Uterus (tissue), 4 donors: ENCODE measurements at places on chromosomes 13 and 19. TPM values are rescaled to one million over a fixed set of nuclear protein-coding genes. Genes with fewer than 3 reads are reported as not detected.
A peak's percentile ranks its signal among the peaks of the same experiment; 100 is the strongest.

Gene BAX
- 84.5 TPM for total RNA-seq

Gene FUT6
- total RNA-seq = not detected

GRCh38 chr19:47819858-47820257 lies 1.9 kb upstream of the CRX start:
- no peak for DNase-seq

GRCh38 chr19:38134540-38135149 lies 89.4 kb downstream of the DPF1 start:
- DNase-seq = no peak

- DNase-seq = no peak
These were observed 350.1 kb downstream of the LIG4 start for GRCh38 chr13:107865318-107865575.

Gene ZNF304
- 5.1 TPM for total RNA-seq

GRCh38 chr13:80141123-80141849 lies 199.6 kb downstream of the SPRY2 start:
- DNase-seq = peak; percentile 26

GRCh38 chr13:42272804-42273175 lies 838 bp downstream of the AKAP11 start:
- DNase-seq = no peak

DNA sequence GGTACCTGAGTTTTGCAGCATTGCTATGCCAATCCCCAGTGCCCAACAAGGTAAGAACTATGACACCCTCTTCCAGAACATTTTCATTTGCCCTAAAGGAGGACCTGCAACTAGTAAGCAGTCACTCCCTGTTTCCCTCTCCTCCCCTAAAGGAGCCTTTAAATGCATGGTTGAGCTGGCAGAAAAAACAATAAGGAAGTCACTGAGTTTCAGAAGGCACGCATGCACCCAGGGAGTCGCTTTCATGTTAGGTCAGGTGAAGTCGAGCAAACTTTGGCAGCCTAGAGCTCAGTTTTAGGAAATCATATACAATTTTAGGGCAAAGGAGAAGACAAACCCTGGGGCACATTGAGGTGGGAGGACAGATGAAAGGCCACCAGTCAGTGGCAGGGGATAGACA lies 11.8 kb downstream of the NLRP11 start:
- DNase-seq = no peak

DNA sequence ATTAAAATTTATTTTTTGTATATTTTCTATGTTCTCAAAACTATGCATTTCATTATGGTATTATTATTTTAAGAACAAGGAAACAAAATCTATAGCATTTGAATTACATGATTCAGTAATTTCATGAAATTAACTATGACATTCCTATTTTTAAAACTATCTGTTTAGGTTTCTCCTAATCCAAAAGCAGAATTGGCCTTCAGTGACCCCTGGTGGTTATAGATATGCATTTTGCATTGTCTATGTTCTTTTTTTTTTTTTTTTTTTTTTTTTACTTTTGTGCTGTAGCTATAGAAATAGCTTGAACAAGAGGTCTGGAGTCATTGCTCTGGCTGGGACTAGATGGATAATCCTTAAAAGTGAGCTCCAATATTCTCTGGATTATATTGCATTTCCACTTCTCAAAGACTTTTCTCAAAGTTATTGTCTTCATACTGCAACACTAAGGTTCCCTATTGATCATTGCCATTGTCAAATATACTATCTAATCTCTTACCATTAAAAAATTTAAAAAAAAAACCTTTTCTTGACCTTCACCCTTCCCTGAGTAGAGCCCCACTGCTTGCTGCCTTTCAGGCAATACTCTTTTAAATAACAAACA lies 15.9 kb upstream of the DNAJC3 start:
- no peak for DNase-seq

Gene AMER2
- total RNA-seq = 0.09 TPM
